ENCODE measurements at places on chromosomes 7 and 10. TPM values are rescaled to one million over a fixed set of nuclear protein-coding genes. Genes with fewer than 3 reads are reported as not detected.

Gene MOGAT3
- not detected for total RNA-seq

Gene CFAP69
- total RNA-seq = 3.6 TPM

Gene POLR2J2
- total RNA-seq = 6.5 TPM

Gene FBXO24
- 0.40 TPM for total RNA-seq

Gene HMX2
- not detected for total RNA-seq

Gene OPN1SW
- not detected for total RNA-seq

Gene LYZL1
- not detected for total RNA-seq

- DNase-seq = no peak
Measured at GRCh38 chr10:111207500-111207899, 130.7 kb downstream of the ADRA2A start.

DNA sequence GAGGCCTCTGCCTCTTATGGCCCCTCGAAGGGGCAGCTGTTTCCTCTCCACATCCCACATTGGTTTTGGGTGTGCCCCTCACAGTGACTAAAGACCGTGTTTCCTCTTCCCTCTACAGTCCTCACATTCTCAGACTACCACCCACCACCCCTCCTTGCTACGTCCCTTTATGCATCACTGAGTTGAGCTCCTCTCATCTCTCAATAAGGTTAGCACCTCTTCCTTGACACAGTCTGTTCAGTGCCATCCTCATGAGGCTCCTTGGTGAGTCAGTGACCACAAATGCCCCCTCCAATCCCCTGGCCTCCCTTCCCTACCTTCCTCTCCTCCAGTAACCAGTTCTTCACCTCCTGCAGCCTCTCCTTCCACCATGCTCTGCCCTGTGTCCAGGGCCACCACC, 239.1 kb upstream of the MYO3A start:
- DNase-seq = no peak

- DNase-seq = no peak
Measured at GRCh38 chr10:47438857-47439474, 44.9 kb downstream of the ANXA8 start.

DNA sequence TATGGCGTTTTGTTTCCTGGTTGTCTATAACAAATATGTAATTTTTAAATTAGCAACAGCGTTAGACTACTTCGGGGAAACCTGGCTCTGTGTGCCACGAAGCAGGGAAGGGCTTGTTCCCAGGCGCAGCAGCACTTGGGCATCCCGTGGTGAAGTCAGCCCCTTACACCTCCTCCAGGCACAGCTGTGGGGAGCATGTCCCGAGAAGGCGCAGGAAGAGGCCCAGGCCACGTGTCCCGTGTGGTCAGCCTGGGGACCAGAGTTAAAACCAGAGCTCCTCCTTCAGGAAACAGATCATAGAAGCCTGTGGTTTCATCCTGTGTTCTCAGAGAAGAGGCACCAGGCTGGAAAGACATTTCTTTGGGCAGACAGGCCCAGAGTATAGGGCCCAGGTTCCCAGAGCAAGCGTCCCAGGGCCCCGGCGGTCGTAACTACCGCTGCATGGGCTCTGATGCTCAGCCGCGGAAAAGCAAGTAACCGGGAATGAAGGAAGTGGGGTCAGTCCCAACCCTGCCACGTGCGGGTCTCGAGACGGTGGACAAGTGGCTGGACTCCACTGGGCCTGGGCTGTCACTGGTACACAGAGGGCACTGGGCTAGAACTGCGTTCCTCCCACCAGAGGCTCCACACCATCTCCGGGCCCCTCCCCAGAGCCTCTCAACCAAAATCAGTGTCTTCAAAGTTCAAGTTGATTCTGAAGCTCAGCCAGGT, 7.1 kb downstream of the NUDT1 start:
- peak; percentile 84 for DNase-seq

GRCh38 chr10:130220251-130221185, 84.3 kb downstream of the GLRX3 start:
- peak; percentile 66 for DNase-seq

DNA sequence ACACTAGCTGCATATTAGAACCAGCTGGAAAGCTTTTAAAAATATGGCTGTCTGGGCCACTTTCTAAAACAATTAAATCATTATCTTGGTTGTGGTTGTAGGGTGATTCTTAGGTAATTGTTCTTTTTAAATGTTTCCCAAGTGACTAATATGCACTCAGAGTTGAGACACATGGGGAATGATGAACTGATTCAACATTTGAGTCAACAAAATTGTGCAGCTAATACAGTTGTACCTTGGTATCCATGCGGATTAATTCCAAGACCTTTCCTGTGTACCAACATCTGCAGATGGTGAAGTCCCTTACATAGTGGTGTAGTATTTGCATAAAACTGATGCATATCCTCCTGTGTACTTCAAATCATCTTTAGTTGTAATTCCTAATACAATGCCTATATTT, 242.2 kb downstream of the ATRNL1 start:
- DNase-seq = no peak

- DNase-seq = no peak
Measured at GRCh38 chr10:115093776-115094408, 727 bp downstream of the ATRNL1 start.

DNA sequence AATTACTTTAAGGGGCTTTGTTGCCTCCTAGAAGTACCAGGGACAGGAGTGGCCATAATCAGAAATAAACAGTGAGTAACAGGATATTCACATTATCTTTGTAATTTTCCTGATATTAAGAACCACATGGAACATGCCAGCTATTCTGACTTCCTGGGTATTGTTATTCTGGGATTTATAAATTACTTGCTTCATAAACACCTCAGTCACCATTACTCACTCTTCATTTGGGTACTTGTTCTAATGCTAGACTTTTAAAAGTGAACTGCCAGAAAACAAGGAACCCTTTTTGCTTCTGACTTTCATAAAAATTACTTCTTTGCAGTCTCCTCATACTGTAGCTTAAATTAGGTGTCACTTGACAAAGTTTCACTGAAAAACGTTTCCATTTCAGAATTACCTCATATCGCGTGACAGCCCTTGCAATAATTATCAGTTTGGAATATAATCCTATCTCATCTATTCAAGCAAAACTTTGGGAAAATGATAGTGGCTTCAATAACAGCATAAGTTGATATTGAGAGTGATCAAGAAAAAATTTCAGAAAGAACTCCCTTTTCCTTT, 29.8 kb downstream of the CABCOCO1 start:
- DNase-seq = no peak

GRCh38 chr7:28500138-28500537, 87.8 kb downstream of the CREB5 start:
- no peak for DNase-seq

DNA sequence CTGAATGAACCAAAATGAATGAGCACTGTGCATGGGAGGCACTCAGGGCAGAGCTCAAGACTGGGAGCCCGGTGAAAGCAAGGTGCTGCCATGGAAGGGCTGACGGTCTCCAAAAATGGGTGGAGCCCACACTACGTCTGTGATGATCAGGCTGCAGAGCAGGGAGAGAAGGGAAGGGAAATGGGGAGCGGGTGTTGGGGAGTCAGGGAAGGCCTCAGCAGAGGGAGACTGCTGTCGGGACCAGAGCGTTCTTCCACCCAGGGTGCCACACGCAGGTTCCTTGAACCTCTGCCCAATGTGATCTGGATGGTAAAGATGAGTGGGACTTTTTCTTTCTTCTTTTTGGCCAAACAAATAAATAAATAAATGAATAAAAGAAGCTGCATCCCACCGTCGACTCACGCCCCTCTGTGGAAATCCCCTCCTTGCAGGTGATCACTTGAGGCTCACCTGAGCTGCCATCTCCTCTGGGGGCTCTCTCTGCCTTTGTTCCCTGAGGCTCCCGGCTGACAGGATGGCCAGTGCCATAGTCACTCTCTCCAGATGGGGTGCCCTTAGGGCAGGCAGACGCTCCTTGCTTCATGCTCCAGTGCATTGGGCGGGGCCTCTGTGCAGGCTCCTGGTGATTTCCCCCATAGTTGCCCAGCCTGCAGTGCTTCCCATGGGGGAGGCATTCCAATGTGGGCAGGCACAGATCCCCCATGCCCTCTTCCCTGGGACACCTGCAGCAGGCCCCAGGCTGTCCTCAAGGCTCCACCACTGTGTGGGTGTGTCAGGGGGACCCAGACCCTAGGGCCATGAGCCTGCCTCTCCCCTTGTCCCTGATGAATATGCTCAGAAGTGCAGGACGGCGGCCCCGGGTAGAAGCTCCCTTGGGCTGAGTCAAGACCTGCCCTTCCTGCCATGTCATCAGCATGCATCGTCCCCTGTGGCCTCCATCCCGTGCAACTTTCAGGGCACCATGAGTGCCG, 131.8 kb downstream of the PTPN20 start:
- DNase-seq = peak; percentile 44

GRCh38 chr7:50273870-50274269, 30.6 kb upstream of the IKZF1 start:
- no peak for DNase-seq

GRCh38 chr10:1381339-1381738, 325.2 kb downstream of the WDR37 start:
- DNase-seq = peak; percentile 36

Measured in cardiac septum (tissue), 1 donor.